ENCODE measurements at places on chromosomes 4 and X.

DNA sequence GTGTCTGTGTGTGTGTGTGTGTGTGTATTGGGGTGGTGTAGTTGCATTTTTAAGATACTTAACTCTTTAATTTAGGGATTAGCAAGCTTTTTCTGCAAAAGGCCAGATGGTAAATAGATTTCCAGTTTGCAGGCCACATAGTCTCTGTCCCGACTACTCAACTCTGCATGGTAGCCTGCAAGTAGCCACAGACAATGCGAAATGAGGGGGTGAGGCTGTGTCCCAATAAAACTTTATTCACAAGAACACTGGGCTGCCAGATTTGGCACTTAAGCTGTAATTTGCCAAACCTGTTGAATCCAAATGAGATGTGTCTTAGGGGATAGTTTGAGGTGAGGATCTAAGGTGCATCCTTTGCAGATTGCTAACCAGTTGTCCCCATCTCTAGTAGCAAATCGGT lies 6.8 kb downstream of the ATP2B3 start:
- DNase-seq, result no peak

DNA sequence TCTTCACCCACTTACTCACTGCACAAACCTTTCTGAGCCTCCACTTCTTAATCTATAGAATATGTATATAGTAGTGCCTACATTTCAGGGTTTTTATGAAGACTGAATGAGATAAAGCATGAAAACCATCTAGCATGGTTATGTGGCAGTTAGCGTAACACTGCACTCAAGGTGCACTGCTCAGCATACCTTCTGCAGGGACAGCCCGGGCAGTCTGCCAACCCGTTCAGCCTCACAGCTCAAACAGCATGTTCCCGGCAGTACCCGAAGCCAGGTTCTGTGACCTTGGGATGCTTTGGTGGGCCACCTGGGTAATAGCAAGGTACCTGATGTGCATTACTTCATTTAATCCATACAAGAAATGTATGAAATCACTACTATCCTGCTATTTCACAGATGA lies 81.4 kb downstream of the DOCK11 start:
- DNase-seq, result no peak

DNA sequence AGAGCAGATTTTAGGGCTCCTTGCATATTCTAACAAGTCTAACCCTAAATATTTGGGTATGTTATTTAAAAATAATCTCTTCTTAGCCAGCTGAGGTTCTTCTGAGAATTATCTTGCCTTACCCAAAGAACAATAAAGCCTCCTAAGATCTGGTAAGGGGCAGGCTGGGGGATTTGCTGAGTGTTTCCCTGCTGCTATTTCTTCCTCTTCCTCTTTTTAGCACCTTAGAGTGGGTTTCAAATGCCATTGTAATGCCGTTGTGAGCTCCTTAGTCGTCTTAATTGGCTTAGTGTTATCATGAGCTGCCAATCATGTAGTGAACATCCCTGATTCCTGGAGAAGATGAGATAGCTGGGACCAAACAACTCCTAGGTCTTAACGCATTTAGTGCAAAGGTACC lies 15.4 kb downstream of the STOX2 start:
- no peak for DNase-seq

DNA sequence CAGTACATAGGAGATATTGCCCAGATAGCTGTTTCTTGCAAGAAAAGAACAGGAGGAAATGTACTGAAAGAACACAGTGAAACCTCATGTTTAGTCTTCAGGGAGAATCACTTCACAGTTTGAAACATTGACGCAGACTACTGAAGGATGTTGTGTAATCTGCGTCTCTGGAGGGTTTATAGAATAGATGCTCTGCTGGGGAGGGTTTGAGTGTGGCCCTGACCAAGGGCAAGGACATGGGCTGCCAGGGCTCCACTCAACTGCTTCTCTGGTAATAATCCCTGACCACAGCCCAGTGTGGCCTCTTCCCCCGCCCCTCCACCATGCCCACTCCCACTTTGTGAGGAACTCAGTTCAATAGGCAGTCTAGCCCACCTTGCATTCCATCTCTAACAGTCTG lies 15.8 kb upstream of the ACE2 start:
- DNase-seq, result no peak

DNA sequence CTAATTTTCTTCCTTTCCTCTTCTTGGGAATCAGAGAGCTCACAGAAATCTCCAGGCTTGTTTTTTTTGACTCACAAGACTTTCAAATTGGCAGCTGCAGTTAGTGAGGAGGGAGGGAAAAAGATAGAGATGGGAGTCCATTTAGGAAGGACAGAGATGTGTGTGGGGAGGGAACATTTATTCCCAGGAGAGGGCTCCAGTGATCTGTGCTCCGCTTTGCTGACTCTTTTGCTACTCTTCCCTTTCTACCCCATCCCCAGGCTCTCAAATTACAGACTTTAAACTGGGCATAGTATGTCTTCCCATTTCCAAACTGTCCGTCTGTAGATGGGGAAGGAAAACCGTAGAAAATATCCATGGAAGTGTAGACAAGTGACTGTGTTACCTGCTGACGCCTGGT lies 39.1 kb upstream of the UCP1 start:
- DNase-seq, result no peak

GRCh38 chr4:82276332-82276640 lies 97.5 kb downstream of the HNRNPD start:
- DNase-seq, result no peak

- no peak for DNase-seq
Measured at GRCh38 chrX:83759872-83760271, 101.1 kb upstream of the CYLC1 start.

GRCh38 chr4:152686452-152687013 lies 6.7 kb upstream of the TMEM154 start:
- DNase-seq, result no peak

- no peak for DNase-seq
Measured at GRCh38 chr4:70183168-70183939, 12.2 kb upstream of the ODAM start.

- DNase-seq, result no peak
Measured at GRCh38 chr4:120960656-120961267, 38.2 kb upstream of the PRDM5 start.

GRCh38 chr4:26936284-26937065 lies 75.8 kb downstream of the STIM2 start:
- no peak for DNase-seq

GRCh38 chrX:133335027-133335426 lies 80.3 kb downstream of the GPC4 start:
- DNase-seq, result no peak

DNA sequence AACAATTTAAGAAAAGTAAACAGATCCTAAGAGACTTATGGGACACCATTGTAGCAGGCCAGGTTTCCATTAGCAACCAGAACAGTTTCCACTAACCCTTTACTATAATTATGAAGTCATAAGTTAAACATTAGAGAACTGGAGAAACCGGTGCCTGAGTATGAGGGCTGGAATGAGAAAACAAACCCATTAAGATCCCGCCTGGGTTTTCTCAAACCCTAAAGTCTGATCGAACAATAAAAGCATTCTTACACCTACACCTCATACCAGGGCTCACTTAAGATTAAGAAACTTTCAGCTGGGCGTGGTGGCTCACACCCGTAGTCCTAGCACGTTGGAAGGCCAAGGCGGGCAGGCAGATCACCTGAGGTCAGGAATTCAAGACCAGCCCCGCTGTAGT lies 13.7 kb upstream of the DHX15 start:
- no peak for DNase-seq

- DNase-seq, result no peak
Measured at GRCh38 chrX:29422034-29422433, 793.3 kb upstream of the MAGEB2 start.

DNA sequence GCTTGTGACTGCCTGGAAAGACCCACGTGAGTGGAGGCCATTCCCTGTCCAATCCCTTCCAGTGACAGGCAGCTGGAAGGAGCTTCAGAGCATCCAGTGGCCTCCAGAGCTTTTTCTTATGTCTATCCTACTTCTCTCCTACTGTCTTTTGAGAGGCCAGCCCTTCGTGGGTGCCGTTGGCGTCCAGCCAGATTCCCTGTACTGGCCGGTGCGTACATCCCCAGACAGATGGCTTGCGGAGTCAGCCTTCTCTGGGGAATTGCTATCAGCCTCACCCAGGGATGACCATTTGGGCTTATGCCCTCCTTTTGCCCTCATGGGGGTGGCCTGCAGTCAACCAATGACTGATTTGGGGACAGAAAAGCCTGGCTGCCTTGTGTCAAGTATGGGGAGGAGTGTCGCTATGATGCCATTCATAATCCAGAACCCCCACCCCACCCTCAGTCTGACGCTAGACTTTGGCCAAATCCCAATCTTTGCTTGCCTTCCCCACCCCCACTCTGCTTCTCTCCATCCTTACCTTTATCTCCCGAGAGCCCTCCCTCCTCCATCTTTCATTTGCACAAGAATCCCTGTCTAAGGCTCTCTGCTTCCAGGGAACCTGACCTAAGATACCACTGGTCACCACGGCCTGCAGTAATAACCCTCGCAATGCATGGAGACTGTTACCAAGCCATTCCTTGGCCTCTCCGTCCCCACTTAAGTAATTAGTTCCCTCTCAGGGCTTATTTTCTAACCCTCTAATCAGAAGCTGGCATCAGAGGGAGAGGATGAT lies 150.3 kb upstream of the BCOR start:
- no peak for DNase-seq

GRCh38 chr4:185849664-185850550 lies 37.9 kb upstream of the SORBS2 start:
- DNase-seq, result no peak

GRCh38 chr4:153153339-153153871 lies 50.8 kb upstream of the TRIM2 start:
- no peak for DNase-seq

DNA sequence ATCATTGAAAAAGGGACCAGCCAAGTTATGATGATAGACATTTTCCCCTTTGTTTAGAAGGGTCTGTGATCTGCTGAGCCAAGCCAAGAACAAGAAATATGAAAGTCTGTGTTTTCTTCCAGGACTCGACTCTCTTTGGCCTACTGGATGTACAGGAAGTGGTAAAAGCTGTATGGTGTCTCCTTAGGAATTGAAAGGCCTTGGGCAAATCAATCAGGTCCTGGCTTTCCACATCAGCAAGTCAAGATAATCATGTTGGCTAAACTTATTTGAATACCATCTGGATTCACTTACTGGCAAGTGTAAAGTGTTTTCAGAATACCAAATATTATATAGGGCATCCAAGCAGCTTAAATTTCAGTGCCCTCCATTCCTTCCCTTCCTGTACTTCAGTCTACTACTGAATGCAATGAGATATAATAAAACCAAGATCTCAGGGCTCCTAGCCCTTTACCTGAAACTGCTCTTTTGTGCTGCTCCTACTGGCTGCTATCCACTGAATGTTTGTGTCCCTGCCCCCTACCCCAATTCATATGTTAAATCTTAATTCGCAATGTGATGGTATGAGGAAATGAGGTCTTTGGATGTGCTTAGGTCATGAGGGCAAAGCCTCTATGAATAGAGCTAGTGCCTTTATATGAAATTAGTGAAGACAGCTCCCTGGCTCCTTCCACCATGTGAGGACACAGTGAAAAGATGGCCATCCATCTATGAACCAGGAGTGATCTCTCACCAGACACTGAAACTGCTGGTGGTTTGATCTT lies 578.0 kb downstream of the SPRY1 start:
- DNase-seq, result no peak
